Activated CD8-positive, alpha-beta memory T cell treated with anti-CD3 and anti-CD28 coated beads for 4 hours (primary cell): ENCODE measurements at places on chromosomes 1 and 21.

- no peak for DNase-seq
Observed at GRCh38 chr1:20476265-20477038, 9.6 kb downstream of the CAMK2N1 start.

GRCh38 chr1:113247355-113247754 is 143.0 kb upstream of the MAGI3 start:
- DNase-seq = no peak

DNA sequence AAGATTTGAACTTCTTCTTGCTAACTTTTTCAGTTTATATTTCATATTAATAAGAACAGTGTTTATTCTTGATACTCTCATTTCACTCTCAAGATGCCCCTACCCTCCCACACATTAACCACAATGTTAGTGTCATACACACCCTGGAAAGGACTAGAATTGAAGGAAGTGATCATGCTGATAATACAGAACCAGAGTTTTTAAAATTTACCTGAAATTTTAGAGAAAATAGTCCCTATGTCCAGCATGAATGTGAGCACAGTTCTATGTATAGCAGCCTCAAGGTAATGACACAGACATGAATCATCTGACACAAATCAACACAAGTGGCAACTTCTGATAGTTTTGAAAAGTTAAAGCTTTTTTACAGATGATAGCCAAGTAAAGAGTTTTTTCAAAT is 26.0 kb downstream of the RGS1 start:
- DNase-seq = no peak

DNA sequence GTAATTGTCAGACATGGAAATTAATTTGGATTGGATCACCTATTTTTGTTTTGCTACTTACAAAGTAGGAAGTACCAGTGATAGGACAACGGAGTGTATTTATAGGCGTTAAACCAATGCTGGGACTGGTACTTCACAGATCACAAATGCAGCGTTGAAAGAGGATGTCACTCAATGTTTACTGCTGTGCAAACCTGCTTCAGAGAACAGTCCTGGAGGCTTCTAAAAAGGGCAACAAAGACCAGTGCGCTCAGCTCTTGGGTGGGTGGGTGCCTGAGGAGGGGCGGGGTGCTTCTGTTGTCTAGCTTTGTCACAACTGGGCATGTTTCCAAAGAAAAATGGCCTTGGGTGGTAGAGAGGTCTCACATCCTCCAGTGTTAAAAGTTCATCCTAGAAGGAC is 2.1 kb downstream of the C1orf21 start:
- DNase-seq = no peak

GRCh38 chr1:173005196-173005864 is 45.4 kb downstream of the TNFSF18 start:
- DNase-seq = no peak

GRCh38 chr1:154519591-154519991 is 17.4 kb upstream of the SHE start:
- DNase-seq = no peak

- no peak for DNase-seq
Observed at GRCh38 chr1:40965531-40965930, 14.0 kb upstream of the CTPS1 start.

DNA sequence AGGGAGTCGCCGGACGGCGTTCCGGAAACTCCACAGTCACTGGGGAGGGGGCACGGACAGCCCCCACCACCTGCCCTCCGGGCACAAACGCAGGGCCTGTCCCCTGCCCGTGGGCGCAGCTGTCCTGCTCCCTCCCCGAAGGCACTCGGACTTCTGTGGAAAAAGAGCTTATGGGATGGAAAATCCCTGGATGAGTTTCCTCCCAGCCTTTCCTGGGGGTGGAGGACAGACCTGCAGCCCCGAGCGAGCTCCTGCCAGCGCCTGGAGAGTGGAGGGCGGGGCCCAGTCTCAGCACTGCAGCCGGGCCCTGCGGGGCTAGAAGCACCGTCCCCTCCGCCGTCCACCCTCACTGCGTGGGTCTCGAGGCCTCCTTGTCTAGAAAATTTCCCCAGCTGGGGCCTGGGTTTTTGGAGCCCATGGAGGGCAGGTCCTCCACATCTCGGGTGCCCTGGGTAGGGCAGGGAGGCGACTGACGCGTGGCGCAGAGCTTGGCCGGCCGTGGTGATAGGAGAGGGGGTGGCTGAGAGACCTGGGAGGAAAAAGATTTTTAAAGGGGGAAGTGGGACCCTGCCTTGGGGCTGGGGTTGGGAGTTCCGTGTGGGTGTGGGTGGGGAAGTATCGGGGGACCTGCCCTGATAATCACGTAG is 6.4 kb upstream of the COL6A1 start:
- DNase-seq = no peak

GRCh38 chr1:36440646-36441045 is 9.6 kb downstream of the OSCP1 start:
- DNase-seq = no peak

- DNase-seq = no peak
Observed at GRCh38 chr1:23930270-23930669, 17.1 kb upstream of the CNR2 start.

GRCh38 chr1:69409731-69410456 is 157.8 kb upstream of the LRRC7 start:
- DNase-seq = no peak

GRCh38 chr1:227372726-227373130 is 54.4 kb upstream of the CDC42BPA start:
- no peak for DNase-seq

DNA sequence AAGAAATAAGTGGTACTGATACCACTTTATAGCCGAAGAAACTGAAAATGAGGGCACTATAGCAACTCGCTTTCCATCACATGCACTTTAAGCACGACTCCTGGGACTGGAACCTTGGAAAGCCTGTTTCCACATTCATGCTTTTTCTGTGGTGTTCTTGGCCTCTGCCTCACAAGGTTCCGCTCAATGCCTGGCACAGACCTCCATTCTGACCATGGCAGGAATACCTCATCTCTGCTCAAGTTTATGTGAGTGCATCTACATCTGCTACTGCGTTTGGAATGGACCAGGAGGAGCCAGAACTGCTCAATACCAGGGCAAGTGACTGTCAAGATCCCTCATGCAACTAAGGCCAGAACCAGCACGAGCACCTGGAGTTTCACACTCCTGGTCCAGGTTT is 11.6 kb downstream of the NGF start:
- DNase-seq = no peak

- DNase-seq = no peak
Observed at GRCh38 chr1:63261736-63262458, 60.5 kb upstream of the FOXD3 start.

DNA sequence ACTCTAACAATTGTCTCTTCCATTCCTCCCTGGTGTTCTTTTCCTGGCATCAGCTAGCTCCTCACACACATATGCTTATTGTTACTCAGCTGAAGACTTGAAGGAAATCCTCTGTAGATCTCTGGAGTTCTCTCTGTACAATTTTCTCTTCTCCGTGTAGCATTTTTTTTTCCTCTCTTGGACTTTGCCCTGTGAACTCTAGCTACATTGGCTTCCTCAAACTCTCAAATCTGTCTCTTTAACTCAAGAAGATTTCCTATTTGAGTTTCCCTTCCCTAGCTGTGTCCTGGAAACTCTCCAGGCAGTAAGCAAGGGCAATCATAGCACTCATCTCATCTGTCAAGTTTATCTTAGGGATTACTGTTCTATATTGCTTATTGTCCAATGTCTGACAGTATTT is 4.3 kb upstream of the MIA3 start:
- DNase-seq = no peak

GRCh38 chr1:152020849-152021248 is 16.0 kb downstream of the S100A11 start:
- no peak for DNase-seq

- DNase-seq = no peak
Observed at GRCh38 chr1:151988405-151988923, 5.2 kb downstream of the S100A10 start.

DNA sequence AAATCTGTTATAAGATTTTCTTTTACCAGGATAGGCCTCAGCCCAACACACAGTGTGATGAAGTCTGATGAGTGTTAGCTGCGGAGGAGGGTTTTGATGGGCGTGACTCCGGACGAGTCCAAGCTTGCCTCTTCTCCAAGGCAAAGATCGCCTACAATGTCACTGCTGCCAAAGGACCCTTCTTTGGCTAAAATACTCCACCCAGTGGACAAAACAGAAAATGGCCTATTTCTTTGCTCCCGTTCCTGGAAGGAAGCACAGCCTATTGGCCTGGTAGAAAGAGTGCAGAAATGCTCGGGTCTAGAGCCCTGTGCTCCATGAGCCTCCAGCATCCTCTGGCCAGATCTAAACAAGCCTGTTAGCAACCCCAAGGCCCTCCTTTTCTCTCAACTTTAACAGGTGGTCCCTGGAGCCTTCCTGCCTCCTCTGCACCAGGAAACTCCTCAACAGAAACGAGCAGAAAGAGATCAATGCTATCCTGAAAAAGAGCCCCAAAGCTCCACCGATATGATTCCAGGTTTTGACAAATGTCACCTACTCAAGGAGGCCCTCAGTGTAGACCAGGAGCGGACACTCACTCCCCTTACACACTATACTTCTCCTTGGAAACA is 3.4 kb upstream of the CASQ2 start:
- no peak for DNase-seq

DNA sequence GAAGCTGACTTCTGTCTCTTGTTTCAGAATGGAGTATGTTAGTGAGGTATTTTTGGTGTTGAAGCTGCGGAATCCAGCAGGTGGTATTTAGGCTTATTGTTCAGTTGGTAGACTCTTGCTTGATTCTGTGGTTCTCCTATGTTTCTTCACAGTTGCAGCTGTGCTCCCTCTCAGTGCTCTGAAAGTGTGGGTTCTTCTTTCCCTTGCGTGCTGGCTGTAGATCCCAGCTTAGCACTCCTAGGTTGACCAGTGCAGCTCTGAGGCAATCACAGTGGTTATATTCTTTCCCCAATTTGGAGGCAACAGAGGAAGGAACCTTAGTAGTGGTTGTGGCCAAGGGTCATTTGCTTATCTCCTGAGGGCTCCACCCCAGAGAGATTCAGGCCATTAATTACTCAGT is 269.2 kb upstream of the NRIP1 start:
- no peak for DNase-seq

DNA sequence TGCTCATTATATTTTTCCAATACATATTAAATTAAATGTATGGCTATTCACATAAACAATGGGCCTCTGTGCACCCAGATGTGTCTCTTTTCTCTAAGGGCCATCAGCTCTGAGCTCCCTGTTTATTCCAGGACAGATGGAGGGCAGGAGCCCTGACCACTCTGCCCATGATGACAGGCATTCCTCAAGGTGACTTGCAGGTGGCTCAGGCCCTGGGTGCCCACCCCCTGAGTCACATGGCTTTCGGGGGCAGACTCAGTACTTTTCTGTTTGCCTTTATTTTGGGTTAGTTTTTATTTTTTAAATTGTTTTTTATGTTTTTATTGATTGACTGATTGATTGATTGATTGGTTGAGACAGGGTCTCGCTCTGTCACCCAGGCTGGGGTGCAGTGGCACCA is 6.4 kb upstream of the LRP8 start:
- no peak for DNase-seq

DNA sequence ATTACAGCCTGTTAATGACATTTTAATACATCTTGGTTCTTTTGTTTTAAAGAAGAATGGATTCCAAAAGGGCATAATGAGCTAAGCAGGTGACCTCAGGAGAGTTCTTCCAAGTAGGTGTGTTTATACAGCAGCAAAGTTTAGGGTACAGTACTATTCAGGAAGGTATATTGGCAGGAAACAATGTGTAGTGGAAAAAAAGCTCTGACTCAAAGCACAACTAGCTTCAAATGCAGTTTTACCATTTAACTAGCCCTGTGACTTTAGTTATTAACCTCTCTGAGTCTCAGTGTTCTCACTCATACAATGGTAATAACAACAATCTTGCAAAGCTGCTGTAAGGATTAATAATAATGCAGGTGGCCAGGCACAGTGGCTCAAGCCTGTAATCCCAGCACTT is 29.9 kb downstream of the FAF1 start:
- DNase-seq = no peak

DNA sequence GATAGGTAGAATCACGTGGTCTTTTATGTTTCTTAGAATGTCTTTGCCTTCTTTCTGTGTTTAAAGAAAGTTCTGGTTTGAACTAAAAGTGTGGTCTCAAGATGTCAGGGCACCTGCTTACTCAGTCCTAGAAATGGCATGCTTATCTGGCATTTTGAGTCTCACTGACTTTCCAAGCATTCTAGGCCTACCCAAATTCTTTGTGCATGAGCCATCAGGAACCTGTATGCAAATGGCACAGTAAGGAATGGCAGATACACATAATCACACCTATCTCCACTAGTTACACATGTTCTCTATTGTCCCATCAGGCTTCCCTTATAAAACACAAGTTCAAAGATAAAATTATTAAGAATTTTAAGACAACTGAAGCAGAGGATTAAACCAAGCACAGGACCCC is 29.5 kb upstream of the CLCA4 start:
- DNase-seq = no peak

DNA sequence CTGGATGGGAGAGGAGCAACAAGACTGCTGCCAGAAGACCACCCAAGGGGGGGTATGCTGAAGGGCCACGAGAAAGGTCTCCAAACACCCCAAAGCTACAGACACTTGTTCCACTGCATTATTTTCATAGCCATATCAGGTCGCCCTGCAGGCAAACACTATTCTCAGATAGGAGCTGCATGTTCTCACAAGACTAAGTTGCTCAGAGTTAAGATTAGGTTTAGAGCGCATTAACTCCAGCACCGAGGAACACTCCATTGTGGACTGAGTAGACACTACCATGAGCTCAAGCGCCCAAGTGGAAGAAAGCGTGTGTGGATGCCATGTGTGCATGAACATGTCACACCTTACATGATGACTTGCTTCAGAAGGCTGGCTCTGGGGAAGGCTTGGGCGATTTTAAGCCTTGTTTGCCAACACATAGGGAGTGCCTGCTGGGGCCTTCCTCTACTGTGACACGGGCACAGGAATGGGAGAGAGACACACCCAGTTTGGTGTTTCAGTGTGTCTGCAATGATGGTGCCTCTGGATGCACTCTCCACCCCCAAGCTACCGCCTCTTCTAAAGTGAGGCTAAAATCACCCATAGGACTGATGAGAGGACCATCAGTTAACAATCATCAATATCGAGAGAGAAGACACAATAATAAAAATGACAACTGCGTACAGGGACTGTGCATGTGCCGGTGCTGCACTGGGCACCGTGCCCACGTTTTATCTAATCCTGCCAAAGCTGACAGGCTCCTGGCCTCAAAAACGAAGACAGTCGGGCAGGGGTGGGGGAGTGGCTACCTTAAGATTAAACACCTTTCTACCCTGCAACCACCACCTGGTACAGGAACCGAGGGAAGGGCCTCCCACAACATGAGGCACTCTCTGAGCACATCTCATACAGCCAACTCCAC is 34.9 kb downstream of the SSBP3 start:
- no peak for DNase-seq

DNA sequence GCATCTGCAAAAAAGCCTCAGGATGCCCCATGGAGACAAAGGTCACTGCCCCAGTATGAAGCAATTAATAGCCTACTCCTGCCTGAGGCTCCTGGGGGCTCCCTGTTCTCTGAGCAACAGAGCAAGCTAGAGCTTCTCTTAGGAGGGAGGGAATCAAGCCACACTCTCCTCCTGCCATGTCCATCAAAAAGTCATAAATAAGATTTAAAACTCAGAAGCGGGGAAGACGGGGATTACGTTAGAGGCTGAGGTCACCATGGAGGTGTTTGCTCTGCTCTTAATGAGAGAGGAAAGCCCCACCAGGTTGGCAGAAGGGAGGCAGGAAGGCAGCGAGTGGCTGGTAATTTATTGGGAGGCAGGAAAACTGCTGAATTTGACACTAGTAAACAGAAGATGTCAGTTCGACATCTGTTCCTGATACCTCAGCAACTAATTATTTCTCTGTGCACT is 98.4 kb upstream of the TNR start:
- no peak for DNase-seq

GRCh38 chr1:36614991-36615390 is 132.3 kb upstream of the CSF3R start:
- no peak for DNase-seq

- DNase-seq = no peak
Observed at GRCh38 chr1:215376544-215377264, 190.4 kb upstream of the KCTD3 start.
